NCI-H446 (cell line): ENCODE measurements at places on chromosomes 16 and 17.
A peak's percentile ranks its signal among the peaks of the same experiment; 100 is the strongest.

DNA sequence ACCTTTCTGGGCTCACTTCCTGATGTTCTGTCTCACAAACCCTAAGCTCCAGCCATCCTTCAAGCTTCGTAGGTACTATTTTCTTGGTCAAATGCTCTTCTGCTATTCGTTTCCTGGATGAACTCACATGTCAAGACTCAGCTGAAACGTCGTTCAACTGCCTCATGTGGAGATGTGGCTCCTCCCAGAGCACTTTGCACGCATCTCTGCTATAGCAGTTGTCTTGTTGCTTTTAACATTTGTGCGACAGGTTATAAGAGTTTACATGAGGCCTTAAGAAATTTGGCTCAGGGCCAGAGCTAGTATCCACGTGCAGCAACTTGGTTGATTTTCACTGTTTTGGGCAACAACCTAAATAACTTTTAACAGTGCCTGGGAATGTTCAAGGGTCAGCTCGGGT, 2.8 kb upstream of the KRT40 start:
- no peak for DNase-seq

DNA sequence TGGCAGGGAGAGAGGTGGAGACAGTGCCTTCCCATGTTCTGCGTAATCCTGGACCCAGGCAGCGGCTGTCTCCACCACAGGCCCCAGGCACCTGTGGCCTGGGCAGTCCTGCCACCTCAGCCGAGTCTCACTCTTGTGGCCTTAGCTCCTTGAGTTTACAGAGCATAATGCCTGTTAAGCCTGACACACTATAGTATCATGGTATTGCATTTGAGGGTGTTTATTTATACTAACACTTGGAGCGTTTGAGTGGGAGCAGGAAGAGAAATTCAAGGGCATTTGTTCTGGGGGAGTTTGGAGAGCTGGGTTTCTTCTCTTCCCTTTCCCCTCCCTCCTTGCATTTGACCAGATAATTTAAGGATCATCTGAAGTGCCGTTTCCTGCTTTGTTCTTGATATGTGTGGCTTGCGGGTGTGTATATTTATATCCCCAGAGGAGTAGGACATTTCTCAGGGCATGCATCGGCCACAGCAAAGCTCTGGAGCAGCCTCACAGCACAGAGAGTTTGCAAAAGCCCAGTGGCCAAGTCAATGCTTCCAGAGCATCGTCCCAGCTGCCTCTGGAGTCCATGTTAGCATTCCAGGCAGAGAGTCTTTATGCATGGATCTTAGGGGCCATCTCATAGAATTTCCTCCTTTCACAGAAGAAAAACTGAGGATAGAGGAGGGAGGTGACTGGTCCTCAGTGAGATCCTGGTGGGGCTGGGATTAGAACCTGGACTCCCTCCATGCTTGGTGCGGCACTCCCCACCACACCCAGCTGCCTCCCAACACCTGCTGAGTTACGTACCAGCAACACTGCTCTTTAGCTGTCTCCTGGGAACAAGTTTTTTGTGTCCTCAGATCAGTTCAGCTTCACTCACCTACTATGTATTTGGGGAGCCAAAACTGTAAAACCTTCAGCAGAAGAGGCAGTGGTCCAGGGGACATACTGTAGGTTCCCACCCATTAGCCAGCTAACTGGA, 222.8 kb downstream of the CCDC182 start:
- DNase-seq = no peak

GRCh38 chr16:57863434-57864160, 61.3 kb upstream of the KIFC3 start:
- DNase-seq = no peak

DNA sequence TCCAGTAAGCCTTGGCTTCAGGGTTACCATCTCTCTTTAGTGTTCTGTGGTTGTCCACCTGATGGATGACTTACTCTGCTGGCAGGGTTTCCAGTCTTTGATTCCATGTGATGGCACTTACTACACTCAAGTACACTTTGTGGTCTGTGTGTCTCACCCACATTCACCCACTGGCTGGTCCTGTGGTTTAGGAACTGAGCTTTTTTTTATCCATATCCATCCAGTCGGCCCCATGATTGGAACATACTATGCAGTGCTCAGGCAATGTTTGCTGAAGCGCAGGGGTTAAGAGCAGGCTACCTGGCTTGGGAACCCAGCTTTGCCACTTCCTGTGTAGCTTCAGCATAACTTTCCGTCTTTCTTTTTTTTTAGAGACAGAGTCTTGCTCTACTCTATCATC, 2.8 kb upstream of the FUS start:
- DNase-seq = no peak

DNA sequence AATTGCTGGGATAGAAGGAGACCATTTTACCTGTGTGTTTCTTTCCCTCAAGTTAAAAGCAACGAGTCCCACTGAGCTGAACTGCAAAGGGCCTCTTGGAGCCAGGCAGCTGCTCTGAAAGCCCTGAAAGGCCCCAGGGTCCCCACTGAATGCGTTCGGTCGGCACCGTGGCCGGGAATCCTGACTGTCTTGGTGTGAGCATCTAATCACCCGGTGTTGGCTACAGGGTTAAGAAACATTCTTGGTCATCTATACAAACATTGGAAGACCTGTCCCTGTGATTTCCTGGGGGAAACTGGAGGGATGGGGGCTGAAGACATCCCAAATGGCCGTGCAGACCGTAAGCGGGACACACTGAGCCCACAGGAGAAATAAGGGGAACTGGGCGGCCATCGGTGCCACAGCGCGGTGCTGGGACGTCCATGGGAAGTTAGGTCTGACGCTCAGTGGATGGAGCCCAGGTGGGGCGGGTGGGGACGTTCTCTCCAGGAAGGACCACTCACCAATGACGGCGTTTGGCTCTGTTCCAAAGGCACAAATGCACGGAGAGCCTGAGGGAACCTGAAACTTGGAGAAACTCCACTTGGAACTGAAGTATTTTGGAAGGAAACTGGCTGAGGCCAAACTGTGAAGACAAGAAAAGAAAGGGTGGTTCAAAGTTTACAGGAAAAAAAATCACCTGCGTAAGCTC, 32.1 kb downstream of the WDR45B start:
- DNase-seq = no peak

GRCh38 chr17:48213797-48214196, 106.2 kb downstream of the SNX11 start:
- DNase-seq = no peak

- DNase-seq = peak; percentile 91
Observed at GRCh38 chr17:81036197-81036941, 1.4 kb downstream of the BAIAP2 start.

- DNase-seq = peak; percentile 8
Observed at GRCh38 chr16:84065536-84066132, 23.0 kb upstream of the SLC38A8 start.

DNA sequence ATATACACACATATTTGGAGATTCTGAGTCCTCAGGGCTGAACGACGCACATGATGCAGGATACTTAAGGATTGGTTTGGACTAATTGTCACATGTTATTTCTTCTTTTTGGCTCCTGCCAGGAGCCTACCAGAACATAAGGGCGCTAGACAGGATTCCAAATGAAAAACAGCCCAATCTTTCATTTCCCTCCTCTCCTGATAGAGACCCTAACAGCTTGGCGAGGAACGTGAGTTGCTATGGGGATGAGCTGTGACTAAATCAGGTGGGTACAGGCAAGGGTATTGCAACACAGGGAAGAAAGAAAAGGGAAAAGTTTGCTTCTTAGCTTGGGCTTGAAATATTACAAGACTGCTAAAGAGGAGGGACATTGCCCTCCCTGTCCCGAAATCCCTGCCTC, 109.9 kb downstream of the AIPL1 start:
- no peak for DNase-seq

GRCh38 chr16:7408700-7409365, 76.2 kb downstream of the RBFOX1 start:
- DNase-seq = no peak
